ENCODE measurements at places on chromosomes 7 and 10. TPM values are rescaled to one million over a fixed set of nuclear protein-coding genes. Genes with fewer than 3 reads are reported as not detected.

The SPDYE6 gene
- total RNA-seq, result not detected

The OPN4 gene
- not detected for total RNA-seq

The RHEB gene
- total RNA-seq, result 120 TPM

The HMX3 gene
- not detected for total RNA-seq

The PDE6C gene
- not detected for total RNA-seq

The TLL2 gene
- 0.23 TPM for total RNA-seq

The WNT8B gene
- not detected for total RNA-seq

The CTAGE4 gene
- not detected for total RNA-seq

The NEBL gene
- total RNA-seq, result not detected

The PRLHR gene
- total RNA-seq, result not detected

The SOSTDC1 gene
- not detected for total RNA-seq

The DMBT1 gene
- 0.07 TPM for total RNA-seq

The TUBB8 gene
- not detected for total RNA-seq

The KLF14 gene
- not detected for total RNA-seq
